Stimulated activated CD4-positive, alpha-beta T cell treated with anti-CD3 and anti-CD28 coated beads, Interleukin-2, amount 100 ng/mL, for 24 hours (primary cell): ENCODE measurements at places on chromosomes 3 and 15.

DNA sequence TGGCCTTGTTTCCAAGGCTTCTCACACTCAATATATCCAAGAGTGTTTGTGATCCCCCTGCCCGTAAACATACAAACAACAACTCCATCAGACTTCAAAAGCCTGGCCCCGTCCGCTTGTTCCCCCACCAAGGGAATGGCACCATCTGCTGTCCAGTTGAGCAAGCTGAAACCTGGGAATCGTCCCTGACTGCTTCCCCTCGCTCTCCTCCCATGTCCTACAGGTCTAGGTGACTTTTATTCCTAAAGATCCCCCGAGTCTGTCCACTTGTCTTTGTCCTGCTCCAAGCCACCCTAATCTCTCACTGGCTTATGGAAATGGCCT is 27.9 kb upstream of the FAM174B start:
- DNase-seq: no peak

- DNase-seq: no peak
These were observed 132.5 kb downstream of the RBPMS2 start for GRCh38 chr15:64642875-64643274.

GRCh38 chr3:111749171-111750170 is 109.6 kb upstream of the PHLDB2 start:
- DNase-seq: no peak

DNA sequence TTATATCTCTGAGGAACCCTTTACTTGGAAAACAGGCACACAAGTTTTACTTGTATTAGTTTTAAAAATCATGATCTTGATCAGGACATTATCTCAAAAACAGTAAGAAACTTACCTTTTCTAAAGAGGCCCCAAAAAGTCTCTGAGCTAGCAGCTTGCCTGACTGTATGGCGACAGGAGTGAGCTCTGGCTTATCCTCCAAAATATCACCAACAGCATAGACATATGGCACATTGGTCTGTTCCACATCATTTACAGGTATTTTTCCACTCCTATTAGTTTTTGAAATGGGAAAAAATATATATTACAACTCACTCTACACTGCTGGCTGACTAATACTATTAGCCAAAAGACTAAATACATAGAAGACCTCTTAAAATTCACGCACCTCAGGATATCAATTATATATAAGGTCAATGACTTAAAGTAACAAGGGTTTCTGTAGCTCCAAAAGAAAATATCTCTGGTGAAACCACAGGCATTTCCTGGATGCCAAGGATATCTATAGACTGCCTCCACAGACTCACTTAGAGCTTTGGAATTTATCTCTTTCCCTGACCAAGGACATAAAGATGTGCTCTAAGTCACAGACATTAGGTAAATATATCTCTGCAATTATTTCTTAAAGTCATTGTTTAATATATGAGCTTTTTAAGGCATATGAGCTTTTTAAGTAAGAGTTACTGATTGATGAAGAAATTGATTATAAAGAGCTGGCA is 33.1 kb downstream of the TXNRD3 start:
- no peak for DNase-seq

- DNase-seq: no peak
These were observed 7.5 kb downstream of the GATA2 start for GRCh38 chr3:128485282-128486204.

GRCh38 chr15:61943992-61944391 is 116.3 kb downstream of the VPS13C start:
- no peak for DNase-seq

DNA sequence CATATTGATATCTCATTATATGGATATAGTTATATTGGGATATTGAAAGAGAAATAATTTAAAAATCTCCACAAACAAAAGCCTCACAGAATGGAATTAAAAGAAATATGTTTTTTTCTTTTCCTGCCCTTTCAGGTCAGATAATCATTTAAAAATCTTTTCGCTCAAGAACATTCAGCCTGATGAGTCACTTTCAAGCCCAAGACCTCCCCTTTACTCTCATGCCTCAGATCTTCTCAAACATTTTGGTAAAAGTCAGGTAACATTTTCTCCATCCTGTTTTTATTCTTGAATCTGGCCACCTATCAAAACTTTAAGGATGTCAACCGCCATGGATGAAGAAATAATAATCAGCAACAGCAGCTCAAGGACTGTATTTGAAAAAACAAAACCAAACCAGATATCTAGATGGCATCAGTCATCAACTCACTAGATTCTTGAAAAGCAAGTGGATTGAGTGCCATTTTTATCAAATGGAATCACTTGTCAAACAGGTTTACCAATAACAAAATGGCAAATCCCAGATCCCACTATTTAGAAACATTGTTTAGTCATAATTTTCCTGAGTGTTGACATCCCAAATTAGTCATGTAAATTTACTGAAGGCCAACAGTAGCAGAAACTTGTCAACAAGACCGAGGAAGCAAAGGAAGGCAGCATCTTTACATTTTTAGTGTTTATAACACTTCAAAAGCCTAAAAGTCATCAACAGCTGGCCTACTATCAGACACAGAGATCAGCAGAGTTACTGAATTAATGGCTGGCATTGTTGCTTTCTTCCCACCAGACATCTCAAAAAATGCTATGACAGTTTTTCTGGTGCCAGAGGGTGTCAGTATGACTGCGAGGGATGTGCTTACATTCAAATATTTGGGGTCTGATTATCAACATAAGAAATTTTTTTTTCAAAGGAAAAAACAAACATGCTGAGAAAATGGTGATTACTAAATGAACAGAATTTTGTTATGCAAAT is 444.7 kb downstream of the MAGI1 start:
- no peak for DNase-seq

GRCh38 chr3:165156757-165157420 is 39.3 kb downstream of the SLITRK3 start:
- no peak for DNase-seq

DNA sequence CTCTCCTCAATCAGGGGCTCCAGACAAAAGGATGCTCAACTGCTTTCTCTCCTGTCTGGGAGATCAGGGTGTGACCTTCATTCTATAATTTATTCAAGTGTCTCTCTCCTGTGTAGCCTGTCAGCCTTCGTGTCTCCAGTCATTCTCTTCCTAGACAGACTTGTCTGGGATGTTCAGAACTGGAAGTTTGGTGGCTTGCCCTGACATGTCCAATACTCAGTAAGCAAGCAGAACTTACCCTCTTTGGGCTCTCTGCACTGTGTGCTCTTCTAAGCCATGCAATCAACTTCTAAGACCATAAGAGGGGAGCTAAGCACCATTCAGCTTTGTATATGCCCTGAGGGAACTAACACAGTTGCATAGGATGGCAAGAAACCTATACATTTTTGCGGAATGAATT is 14.1 kb downstream of the ACKR2 start:
- DNase-seq: no peak

DNA sequence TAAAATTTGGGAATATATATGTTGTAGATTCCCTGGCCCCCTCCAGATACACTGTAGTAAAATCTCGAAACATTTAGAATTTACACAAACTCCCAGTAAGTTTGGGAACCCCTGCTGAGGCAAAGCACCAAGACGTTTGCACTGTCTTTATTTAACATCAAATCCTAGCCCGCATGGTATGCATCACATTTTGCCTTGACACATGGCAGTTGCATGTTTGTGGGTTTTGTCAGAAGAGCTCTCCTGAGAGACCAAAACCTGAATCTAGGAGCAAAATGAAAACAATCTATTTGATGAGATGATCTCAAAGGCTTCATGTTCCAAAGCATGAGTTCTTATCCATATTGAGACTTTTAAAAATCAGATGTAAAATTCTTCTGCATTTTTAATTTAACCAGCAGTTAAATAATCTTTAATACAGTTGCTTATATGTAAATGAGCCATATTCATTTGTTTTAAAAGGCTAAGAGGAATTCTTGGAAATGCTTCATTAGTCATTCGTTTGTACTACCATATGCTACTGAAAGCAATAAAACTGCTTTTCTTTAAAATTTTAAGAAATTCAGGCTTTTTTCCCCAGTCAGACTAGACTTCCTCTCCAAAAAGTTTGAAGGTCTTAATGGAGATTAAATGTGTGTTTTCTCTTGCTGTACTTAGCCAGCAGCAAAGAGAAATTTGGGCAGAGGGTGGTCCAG is 105.2 kb upstream of the BOC start:
- no peak for DNase-seq

DNA sequence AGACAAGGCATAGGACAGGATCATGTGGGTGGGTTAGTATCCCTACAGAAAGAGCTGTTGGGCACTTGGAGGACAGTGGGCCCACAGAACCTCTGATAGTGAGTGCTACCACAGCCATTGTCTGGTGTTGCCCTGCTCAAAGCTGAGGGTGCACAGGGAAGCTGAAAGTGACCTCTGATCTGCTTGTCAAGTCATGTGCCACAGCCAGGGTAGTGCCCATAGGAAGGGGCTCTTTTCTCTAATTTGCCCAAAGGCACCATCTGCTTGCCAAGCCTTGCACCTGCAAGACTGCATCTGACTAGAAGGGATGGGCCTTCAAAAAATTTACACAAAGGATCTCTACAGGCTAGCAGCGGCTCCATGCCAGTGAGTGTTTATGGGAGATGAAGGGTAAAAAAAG is 87.4 kb upstream of the GSK3B start:
- no peak for DNase-seq

GRCh38 chr15:43143203-43143941 is 10.0 kb downstream of the TMEM62 start:
- no peak for DNase-seq

DNA sequence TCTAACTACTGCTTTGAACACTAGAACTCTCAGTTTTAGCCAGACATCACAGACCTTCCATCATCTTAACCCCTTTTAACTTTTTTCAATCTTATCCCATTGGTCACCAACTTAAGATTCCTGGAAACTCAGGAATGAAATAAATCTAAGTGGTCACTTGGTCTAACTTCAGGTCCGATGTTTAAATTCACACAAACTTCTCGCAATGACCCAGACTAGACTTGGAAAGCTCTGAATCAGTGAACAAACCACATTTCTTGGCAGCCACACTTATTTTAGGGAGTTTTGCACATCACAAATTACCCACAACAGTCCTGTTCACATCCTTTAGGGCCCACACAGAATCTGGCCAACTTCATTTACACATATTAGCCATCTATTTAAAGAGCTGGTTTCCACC is 118.9 kb downstream of the MAGI1 start:
- DNase-seq: no peak
